ENCODE measurements at places on chromosomes 12 and 14.

DNA sequence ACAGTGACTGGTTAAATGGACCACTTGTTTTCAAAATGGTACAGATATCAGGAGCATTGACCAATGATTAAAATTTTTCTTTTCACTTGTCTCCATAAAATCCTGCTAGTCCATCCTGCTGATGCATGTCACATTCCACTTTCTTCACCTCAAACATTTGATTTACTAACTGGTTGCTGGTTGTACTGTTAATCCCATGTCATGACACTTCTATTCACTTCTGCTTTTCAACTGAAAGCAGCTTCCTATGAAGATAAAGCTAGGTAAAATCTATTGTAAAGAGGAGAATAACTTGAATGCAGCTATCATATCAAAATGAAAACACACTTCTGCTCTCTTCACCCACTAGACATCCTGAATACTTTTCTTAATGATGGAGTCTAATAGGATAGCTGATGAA lies 149.6 kb upstream of the OTX2 start:
- no peak for DNase-seq

GRCh38 chr12:115758183-115758582 lies 519.3 kb downstream of the MED13L start:
- no peak for DNase-seq

DNA sequence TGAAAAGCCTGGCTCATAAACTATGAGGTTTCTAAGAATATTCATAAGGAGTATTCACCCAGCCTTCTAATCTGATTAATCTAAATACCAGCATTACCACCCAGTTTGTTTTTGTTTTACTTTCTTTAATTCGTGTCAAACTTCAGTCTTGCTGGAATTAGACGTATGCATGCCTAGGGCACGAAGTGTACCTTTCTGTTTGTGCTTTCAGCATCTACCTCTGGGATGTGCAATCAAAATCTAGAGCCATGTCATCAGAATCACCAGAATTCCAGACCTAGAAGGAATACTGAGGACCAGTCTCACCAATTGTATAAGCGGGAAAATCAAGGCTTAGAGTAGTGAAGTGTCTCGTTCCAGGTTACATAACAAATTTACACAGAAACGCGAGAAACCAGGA lies 57.3 kb downstream of the KITLG start:
- no peak for DNase-seq

GRCh38 chr14:94161981-94162380 lies 12.1 kb upstream of the PPP4R4 start:
- DNase-seq = no peak

- no peak for DNase-seq
Observed at GRCh38 chr14:77473921-77474320, 16.0 kb downstream of the AHSA1 start.

DNA sequence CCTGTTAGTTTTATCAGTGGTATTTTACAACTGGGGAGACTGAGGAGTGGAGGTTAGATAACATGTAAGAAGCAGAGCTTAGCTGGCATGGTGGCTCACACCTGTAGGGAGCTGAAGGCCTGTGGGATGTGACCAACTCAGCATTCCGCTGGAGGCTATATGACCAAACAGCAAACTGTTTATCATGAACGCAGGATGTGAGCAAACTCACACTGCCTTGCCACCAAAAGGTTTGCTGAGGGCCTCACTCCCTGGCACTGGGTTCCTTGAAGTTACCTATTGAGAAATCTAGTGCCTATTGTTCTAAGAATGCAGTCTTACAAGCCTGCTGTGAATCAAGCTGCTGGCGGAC lies 23.4 kb downstream of the JKAMP start:
- no peak for DNase-seq

All from stimulated activated CD4-positive, alpha-beta T cell treated with anti-CD3 and anti-CD28 coated beads, Interleukin-4, amount 100 ng/mL, for 1 hour (primary cell).